Activated T-cell treated with anti-CD3 and anti-CD28 coated beads, Interleukin-2, amount 50 U/mL, for 24 hours (primary cell): ENCODE measurements at places on chromosomes 5 and 9.

GRCh38 chr9:22582221-22582620 is 135.6 kb downstream of the DMRTA1 start:
- no peak for DNase-seq

- no peak for DNase-seq
Measured at GRCh38 chr5:170846416-170846815, 15.4 kb upstream of the RANBP17 start.

DNA sequence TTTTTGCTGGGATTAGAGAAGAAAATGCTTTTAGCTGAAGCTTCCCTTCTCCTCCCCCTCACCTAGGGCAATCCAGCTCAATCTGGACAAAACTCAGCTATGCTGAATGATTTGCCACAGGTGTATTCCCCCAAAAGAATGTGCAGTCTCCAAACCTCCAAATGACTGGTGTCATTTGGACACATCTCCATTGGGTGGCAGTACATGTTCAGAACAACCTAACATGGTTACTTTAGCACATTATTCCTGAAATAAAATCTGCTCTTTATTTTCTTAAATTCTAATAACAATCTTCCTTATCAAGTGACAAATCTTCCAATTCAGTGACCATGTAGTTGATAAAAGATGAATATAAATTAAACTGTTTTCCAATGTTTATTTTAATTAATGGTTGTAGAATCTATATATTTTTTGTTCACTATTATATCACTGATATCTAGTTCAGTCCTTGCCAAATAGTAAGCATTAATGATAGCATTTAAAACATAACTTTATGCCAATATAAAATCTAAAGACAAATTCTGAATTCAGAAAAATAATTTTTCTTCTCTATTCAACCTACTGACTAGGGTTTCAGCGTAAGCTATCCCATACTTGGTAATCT is 61.3 kb upstream of the MOCS2 start:
- DNase-seq, result no peak

- DNase-seq, result no peak
Measured at GRCh38 chr5:89572696-89573095, 689.7 kb upstream of the MEF2C start.
